ENCODE measurements at places on chromosomes 12 and 14. TPM values are rescaled to one million over a fixed set of nuclear protein-coding genes. Genes with fewer than 3 reads are reported as not detected.

Gene LTB4R2
- 6.8 TPM for total RNA-seq

Gene INF2
- 53.3 TPM for total RNA-seq

Gene ITGA7
- total RNA-seq = 7.2 TPM

Gene VRK1
- total RNA-seq = 17.3 TPM

Gene TSPAN31
- 70.8 TPM for total RNA-seq

Gene TMEM253
- not detected for total RNA-seq

Gene RBM23
- total RNA-seq = 42.6 TPM

Gene NTF3
- total RNA-seq = 4.8 TPM

Gene E2F7
- 2.5 TPM for total RNA-seq

Gene COX8C
- not detected for total RNA-seq

Gene TSPAN8
- not detected for total RNA-seq

Gene SSTR1
- 17.6 TPM for total RNA-seq

Gene GLS2
- not detected for total RNA-seq
